A549 treated with ZK216348 at 1 μM for 4 hours (cell line): ENCODE measurements at places on chromosomes 2 and 18. TPM values are rescaled to one million over a fixed set of nuclear protein-coding genes. Genes with fewer than 3 reads are reported as not detected.

The OTOS gene
- total RNA-seq: not detected in 5 replicates

The SCYGR5 gene
- not detected in 5 replicates for total RNA-seq

The GFPT1 gene
- 19.6 to 30.0 TPM (median 23.4 TPM) in 5 replicates for total RNA-seq

The AGPS gene
- total RNA-seq: 32.3 to 48.9 TPM (median 45.6 TPM) in 5 replicates

The NDC80 gene
- total RNA-seq: 11.5 to 17.2 TPM (median 13.3 TPM) in 5 replicates

The SLC8A1 gene
- total RNA-seq: 0.27 to 0.57 TPM (median 0.41 TPM) in 5 replicates

The STEAP3 gene
- total RNA-seq: 32.7 to 55.4 TPM (median 48.8 TPM) in 5 replicates

The POTEJ gene
- total RNA-seq: not detected in 5 replicates

The GALNT3 gene
- 0.11 TPM in 1 of 5 replicates, not detected in the others for total RNA-seq

The UGT1A10 gene
- 0.18 to 0.52 TPM (median 0.23 TPM) in 3 of 5 replicates, not detected in the others for total RNA-seq

The SLC19A3 gene
- 2.4 to 3.0 TPM (median 2.9 TPM) in 5 replicates for total RNA-seq

The CSRNP3 gene
- not detected in 5 replicates for total RNA-seq

The DSEL gene
- 0.25 to 0.52 TPM (median 0.40 TPM) in 5 replicates for total RNA-seq

The PKP4 gene
- total RNA-seq: 21.8 to 30.6 TPM (median 27.5 TPM) in 5 replicates

The SERPINB10 gene
- not detected in 5 replicates for total RNA-seq

The FBLN7 gene
- 0.28 to 0.91 TPM (median 0.60 TPM) in 5 replicates for total RNA-seq

The EFEMP1 gene
- 32.3 to 56.8 TPM (median 40.9 TPM) in 5 replicates for total RNA-seq

The GAL3ST2 gene
- 0.20 to 0.46 TPM (median 0.33 TPM) in 5 replicates for total RNA-seq

The SLC9A4 gene
- not detected in 5 replicates for total RNA-seq

The KLHL41 gene
- 0.15 to 0.70 TPM (median 0.29 TPM) in 5 replicates for total RNA-seq

The HOXD1 gene
- 0.18 to 0.28 TPM (median 0.24 TPM) in 4 of 5 replicates, not detected in the other for total RNA-seq
